ENCODE measurements at places on chromosomes 4 and X.
A peak's percentile ranks its signal among the peaks of the same experiment; 100 is the strongest.

GRCh38 chrX:152988536-152989291 lies 5.2 kb downstream of the PNMA5 start:
- no peak for DNase-seq

DNA sequence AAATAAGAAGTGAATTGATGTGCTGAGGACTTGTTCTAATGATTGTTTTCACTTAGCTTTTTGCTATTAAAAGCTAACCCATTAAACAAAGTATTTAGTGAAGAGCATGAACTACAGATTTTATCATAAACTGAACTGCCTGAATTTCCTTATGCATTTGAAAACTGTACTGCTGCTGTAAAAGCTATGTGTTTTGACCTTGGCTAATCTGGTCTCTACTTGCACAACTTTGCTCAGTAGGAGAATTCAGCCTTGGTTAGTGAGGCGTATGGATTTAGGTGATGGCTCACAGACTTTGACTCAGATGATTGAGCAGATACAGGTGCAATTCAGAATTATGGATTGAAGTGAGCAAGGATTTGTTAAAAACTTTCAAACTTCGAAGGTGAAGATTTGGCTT lies 38.7 kb upstream of the FAT1 start:
- DNase-seq = no peak

DNA sequence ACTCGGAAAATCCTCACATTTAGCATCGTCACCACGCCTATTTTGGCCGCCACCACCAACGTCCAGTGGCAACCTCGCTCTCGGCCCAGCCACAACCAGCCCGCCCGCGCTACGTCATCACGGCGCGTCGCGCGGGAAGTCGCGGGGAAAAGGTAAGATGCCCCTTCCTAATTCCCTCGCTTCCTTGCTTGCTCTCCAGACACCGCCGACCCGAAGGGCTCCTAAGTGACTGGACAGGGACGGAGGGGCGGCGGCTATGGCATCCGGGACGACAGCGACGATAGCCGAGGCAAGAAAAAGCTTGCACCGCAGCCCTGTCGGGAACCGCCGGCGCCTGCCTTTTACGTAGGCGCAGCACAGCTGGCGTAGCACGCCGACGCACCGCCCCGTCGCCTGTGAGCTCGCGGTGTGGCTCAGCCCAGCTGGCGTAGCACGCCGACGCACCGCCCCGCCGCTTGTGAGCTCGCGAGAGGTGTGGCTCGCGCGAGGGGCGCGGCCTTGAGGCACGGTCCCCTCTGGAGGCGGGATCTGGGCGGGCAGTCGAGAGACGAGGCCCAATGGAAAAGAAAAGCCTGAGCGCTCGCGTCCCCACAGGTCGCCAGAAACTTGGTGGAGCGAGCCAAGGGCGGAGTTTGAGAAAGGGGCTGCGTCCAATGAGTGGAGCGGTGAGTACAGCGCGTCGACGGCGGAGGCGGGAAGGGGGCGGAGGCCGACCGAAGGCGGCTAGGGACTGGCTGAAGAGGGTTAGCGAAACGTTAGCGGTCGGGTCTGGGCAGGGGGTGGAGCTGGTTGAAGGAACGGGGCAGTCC lies at the start of gene HDAC6:
Gene HDAC6 (plus strand): TSS at position 788 of the 809 bp plus-strand sequence. CDS start 626 bp downstream, outside the sequence.
- peak; percentile 92 for DNase-seq

- DNase-seq = no peak
Observed at GRCh38 chr4:101475246-101475645, 127.9 kb upstream of the PPP3CA start.

- no peak for DNase-seq
Observed at GRCh38 chr4:16627999-16628398, 270.4 kb downstream of the LDB2 start.

- DNase-seq = peak; percentile 69
Observed at GRCh38 chr4:81447566-81448229, 24.0 kb downstream of the RASGEF1B start.

DNA sequence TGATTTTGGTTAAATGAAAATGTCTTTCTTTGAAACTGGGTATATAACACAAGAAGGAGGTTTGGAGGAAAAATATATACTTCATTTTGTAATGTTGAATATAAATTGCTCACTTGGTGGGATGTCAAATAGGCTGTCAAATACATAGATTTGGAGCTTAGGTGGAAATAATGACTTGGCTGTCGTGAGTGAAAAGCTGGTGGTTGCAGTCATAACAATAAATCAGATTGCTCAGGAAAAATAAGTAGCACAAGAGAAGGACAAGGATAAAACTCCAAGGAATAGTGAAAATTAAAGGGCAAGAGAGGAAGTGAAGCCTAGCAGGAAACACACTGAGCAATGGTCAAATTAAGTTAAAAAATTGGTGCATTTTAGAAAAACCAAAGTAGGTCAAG lies 253.0 kb upstream of the ANKRD50 start:
- no peak for DNase-seq

DNA sequence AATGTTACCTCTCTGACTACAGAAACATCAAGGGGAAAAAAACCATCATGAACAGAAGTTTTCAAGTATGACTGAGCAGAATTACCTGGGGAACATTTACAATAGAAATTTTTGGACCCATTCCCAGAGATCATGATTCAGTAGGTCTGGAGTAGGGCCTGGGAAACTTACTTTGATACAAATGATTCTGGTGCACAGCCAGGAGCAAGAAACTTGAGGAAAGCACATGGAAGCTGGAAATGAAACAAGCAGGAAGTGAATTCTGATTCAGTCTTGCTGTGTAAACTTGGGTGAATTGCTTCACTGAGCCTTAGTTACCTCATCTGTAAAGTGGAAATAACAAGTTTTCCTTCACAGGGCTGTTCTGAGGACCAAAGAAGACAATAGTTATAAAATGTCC lies 192.5 kb upstream of the TAPT1 start:
- no peak for DNase-seq

Data from Peyer's patch (tissue), 4 donors.